CD8-positive, alpha-beta memory T cell (primary cell): ENCODE measurements at places on chromosomes 12 and 14.

DNA sequence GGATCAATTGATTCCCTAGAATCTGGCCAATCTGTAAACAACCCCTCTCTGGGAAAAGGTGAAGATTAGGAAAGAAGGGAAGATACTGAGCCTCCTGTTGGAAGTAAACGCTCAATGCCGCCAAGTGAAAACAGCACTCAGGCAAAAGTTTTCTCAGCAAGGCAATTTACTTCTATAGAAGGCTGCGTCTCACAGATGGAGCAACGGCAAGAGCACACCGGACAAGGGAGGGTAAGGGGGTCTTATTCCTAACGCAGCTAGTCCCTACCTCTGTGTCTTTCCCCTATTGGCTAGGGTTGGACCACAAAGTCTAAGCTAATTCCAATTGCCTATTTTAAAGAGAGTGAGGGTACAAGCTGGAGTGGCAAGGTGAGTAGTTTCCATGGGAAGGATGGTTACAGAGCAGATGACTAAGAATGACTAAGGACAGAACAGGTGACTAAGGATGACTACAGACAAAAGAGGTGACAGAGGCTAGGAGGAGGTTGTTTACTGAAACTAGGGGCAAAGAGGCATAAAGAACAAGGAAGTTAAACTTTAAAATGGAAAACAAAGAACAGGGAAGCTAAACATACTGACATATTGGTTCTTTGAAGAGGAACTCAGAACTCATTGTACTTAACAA lies 5.6 kb upstream of the TTC9 start:
- DNase-seq: no peak

- no peak for DNase-seq
These were observed 79.9 kb downstream of the ARF6 start for GRCh38 chr14:49972823-49973222.

DNA sequence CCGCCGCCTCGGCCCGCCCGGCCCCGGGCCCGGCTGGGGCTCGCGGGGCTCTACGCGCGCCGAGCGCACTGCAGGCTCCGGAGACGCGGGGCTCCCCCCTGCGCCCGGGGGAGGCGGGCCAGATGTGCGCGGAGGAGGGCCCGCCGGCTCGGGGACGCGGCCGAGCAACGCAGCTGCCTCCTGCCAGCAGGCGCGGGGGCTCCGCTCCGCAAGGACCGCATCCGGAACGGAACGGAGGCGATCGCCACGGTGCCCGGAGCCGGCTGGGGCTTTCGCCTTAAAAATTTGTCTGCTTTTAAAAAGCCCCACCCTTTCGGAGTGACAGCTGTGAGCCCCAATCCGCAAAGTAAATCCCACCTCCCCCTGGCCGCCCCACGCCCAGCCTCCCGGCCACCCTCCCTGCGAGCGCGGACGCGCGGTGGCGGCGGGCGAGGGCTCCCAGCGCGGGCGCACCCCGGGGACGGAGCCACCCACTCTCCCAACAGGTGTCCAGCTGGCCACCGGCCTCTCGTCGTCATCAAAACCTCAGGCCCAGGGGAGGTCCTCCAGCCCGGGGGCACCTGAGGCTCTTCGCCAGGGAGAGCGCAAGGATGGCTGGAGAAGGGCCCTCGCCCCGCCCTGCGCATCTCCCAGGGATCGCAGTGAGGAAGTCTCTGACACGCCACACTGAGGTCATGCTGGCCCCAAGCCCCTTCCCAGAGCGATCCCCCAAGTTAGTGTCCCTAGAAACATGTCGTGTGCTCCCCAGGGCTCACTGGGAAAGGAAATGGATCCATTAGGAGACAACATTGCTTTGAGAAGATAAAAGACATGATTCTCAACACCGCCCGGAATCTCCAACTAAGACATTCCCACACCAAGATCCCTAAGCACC lies at the start of gene TMEM132D:
Gene TMEM132D (minus strand): TSS at position 70 of the 874 bp plus-strand sequence.
- no peak for DNase-seq

GRCh38 chr12:4450551-4451112 lies 5.0 kb upstream of the FGF6 start:
- no peak for DNase-seq

GRCh38 chr12:109098183-109098604 lies 797 bp downstream of the UNG start:
- DNase-seq: no peak

- no peak for DNase-seq
These were observed 6.6 kb downstream of the TMEM263 start for GRCh38 chr12:106962286-106962685.

DNA sequence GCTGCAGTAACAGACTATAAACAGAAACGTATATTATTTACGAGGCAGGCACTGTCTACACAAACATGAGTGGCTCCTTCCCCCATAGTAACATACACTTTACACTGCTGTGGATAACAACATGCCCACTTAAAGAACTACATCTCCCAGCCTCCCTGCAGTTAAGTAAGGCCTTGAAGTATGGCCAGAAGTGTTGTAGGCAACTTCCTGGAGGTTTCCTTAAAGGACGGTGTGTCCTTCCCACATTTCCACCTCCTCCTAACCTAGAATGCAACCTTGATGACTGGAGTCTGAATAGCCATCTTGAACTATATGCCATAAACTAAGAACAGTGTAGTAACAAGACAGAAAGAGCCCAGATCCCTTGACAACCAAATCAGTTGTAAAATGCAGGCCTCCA lies 20.3 kb downstream of the MED13L start:
- no peak for DNase-seq

DNA sequence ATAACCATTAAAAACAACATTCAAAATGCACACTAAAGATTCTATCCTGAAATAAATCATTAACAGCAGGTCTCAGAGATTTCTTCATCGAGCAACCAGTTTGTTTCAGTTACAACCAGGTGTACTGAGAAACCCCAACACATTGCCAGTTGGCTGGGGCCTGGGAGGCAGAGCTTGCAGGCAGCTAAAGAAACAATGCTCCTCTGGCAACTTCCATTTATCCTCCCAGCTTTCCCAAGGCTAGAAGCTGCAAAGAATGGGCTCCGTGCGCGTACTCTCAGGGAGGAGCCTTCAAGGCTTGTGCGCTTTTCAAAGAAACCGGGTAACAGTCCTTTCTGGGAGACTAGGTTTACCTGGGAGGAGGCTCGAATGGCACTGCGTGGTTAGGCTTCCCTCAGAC lies 181.6 kb downstream of the MSRB3 start:
- DNase-seq: no peak

GRCh38 chr14:78902010-78902623 lies 731.9 kb downstream of the NRXN3 start:
- DNase-seq: no peak

DNA sequence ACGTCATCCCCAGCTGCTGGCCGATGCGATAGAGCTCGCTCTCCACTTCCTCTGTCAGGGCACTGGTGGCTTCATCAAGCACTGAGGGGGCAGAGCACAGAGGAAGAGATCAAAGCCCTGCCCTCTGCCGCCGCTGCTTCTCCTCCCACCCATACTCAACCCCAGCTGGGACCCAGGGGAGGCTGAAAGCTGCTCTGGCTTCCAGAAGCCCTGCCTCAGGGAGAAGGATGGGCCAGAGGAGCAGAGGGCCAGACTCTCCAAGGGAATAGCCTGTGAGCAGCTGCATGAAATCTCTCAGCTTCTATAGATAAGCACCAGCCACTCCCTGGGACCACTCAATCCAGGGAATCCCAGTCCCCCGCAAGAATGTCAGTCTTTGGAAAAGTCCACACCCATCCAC lies 16.0 kb downstream of the ABCD4 start:
- DNase-seq: no peak
